ENCODE measurements at places on chromosomes 1 and 21.

GRCh38 chr1:95139039-95139438 is 21.9 kb downstream of the TLCD4 start:
- DNase-seq, result no peak

DNA sequence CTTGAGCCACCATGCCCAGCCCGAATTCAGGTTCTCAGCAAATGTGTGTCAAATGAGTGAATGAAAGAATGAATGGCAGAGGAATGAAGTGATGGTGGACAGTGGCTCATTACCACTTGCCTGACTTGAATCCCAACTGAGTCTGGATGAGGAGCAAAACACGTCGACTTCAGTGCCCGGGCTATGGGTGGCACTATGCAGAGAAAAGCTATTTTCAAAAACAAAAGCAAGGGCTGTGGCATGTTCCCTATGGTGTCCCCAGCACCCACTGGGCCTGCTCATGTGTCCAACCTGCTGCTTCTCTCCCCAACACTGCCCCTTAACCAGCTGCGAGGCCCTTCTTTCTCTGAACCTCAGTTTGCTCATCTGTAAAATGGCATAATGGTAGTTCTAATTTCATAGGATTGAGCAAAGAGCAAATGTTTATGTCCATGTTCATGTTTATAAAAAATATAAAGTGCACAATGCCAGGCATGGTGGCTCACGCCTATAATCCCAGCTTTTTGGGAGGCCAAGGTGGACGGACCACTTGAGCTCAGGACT is 4.3 kb upstream of the MAD2L2 start:
- no peak for DNase-seq

GRCh38 chr1:62285984-62286785 is 33.0 kb downstream of the KANK4 start:
- DNase-seq, result no peak

DNA sequence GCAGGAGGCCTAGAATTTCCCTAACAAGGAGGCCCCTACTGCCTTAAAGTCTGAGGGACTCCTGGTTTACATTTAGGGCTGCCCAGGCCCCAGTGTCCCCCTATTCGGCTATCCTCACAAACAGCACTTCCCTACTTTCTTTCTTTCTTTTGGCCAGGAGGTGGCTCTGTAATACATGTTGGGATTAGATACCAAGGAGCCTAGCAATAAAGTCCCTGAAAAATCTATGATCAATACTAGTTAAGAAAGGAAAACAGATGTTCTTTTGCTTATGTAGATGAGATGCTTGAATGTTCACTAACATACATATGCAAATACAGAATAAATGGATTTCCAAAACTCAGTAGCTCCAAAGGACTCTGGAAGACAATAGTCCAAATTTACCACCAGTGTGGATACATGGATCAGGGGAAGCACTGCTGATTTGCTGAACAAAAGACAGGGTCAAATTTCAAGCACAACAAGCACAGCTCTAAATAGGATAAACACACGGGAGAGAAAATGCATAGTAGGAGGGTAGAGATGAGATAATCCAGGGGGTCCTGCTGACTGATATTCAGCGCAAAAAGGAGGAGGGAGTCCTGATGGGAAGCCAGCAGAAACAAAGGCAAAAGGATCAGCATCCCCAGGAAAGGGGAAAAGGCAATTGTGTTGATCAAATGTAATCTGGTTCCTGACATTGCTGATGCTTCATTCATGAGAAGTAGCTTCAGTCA is 240.0 kb downstream of the NUF2 start:
- DNase-seq, result no peak

DNA sequence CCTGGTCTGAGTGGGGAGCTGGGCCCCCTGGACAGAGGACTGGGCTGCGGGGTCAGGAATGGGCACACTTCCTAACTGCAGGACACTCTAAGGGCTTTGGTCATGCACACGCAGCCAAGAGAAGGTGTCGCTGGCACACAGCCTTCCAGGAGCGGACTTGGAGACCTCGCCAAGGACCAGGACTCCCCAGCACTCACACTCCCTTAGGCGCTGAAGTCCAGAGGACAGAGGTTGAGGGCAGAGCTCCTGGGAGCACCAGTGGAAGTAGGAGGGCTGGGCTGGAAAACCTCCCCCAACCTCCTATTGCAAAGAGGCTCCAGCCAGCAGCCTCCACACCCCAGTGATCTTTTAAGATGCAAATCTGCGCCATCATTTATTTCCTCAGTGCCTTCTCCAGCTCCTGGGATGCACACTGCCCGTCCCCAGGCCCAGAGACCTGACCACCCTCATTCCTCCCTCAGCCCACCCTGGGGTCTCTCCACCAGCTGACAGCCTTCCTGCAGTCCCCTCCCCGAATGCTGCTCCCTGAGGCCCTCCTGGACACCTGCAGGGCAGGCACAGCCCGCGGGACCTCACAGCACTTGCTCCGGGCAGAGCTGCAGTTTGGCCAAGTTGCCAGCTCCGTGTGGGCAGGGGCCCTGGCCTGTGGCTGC is 3.0 kb downstream of the TSPEAR start:
- DNase-seq, result no peak

GRCh38 chr1:111499026-111499785 is 4.2 kb downstream of the ADORA3 start:
- no peak for DNase-seq

GRCh38 chr1:11025618-11026017 is 13.2 kb downstream of the TARDBP start:
- no peak for DNase-seq

Measured in activated CD4-positive, alpha-beta T cell treated with anti-CD3 and anti-CD28 coated beads for 1 hour (primary cell).